Cardiac fibroblast (primary cell): ENCODE measurements at places on chromosomes 2 and 18.

- no peak for DNase-seq
These were observed 105.6 kb downstream of the CSRNP3 start for GRCh38 chr2:165575044-165575615.

- no peak for DNase-seq
These were observed 88.6 kb downstream of the ZBTB7C start for GRCh38 chr18:48320639-48320945.

DNA sequence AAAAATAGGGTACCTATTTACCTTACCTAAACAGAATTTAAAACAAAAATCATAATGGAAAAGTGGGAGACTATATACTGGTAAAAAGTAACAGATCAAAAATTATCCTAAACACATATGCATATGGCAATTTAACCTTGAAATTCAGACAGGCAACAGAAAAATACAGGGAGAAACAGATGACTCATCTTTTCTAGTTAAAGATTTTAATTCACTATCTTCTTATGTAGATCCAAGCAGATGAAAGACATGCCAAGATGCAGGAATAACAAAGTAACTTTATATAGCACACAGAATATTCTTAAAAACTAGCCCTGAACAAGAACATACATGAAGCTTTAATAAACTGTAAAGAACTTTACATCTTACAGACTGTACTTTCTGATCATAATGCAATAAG is 30.9 kb downstream of the PRPF40A start:
- no peak for DNase-seq

DNA sequence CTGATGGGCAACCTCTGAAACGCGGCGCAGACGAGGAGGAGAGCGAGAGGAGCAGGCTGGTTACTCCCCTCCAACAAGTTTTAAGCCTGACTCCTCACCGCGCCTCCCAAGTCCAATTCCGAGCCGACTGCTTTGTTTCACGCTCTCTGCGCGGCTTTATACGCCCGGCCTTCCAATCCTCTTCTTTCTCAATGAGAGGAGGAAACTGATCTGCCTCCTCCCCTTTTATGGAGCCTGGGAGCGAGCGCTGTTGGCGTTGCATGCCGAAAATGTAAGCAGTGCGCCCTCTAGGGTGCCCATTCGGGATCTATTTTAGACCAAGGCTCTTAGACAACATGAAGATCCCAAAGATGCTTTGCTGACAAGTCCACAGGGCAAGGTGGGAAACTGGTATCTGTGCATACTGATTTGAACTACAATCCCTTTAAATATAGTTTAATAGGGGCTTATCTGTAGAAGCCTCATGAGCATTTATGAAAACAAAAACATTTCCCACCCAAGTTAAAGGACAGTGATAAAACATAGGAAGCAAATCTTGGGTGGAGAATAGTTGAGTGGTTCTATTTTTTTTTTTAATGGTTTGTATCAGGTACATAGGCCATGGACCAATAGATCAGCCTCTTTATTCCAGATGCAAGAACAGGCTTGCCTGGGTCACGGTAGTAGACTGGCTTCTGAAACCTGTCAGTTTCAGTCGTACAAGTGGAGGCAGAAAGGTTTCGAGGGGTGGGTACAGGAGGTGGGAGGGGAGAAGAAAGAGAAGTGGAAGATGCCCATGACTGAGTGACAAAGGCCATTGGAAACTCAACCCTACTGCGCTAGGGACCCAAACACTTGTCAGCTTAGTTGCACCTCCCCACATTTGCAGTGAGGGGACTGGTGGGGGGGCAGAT is at the start of gene RND3:
TSS of gene RND3 (minus strand) at position 131 of the 893 bp plus-strand sequence. CDS start 250 bp downstream, outside the sequence.
- peak; percentile 100 for DNase-seq

DNA sequence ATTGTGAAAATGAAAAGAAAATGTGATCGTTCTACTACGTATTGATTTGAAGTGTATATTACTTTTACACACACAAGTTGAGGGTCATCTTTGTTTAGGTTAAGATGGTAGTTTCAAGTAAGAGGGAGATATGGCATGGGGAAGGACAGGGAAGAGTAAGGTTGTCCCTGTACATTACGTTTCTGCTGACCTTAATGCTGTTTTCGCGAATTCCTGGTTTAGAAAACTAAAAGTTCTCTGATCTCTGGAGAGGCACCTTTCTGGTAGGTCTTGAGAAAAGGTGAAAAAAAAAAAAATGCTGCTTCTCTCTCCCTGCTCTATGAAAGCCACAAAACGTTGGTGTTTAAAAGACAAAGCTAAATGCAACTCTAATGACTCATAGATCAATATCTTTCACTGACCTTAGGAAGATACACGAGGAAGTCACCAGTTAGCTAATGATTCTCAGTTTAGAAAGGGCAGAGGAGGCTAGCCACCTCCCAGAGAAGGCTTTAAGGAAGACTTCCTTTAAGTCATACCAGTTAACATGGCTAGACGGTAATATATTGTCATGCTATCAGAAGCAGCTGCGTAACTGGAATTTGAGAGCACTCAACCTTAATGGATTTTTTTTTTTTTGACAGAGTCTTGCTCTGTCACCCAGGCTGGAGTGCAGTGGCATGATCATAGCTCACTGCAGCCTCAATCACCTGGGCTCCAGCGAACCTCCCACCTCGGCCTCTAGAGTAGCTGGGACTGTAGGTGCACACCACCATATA is 13.2 kb downstream of the TXNDC2 start:
- DNase-seq, result peak; percentile 33

DNA sequence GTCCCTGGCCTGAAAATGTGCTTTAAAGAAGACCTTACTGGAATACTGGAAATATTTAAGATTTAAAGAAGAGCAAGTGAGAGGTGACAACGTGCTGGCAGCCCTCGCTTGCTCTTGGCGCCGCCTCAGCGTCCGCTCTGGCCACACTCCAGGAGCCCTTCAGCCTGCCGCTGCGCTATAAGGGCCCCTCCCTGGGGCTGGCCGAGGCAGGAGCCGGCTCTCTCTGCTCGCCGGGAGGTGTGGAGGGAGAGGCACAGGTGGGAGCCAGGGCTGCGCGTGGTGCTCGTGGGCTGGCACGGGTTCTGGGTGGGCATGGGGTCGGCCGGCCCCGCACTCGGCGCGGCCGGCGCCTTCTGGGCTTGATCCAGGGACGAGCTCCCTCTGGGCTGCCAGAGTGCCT is 2.9 kb upstream of the COQ10B start:
- no peak for DNase-seq

DNA sequence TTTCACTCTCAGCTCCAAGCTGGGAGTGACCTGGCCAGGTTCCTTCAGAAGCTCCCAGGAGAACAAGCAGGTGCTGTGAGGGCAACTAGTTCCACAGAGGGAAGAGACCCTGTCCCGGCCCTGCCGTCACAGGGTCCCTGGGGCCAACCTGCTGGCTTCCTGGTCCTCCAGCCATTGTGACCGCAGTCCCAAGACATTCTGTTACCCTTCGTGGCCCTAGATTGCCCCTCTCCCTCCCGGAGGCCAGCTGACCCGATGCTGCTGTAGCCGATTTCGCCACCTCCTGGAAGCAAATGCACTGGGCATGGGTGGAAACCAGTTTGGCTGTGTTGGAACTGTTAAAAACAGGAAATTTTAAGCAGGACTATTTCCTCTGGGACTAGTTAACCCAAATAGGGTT is 55.4 kb downstream of the EPAS1 start:
- DNase-seq, result peak; percentile 36

- no peak for DNase-seq
These were observed 28.9 kb downstream of the MARCHF4 start for GRCh38 chr2:216343221-216343980.

- DNase-seq, result no peak
These were observed 51.0 kb upstream of the SERPINB2 start for GRCh38 chr18:63836456-63836855.

DNA sequence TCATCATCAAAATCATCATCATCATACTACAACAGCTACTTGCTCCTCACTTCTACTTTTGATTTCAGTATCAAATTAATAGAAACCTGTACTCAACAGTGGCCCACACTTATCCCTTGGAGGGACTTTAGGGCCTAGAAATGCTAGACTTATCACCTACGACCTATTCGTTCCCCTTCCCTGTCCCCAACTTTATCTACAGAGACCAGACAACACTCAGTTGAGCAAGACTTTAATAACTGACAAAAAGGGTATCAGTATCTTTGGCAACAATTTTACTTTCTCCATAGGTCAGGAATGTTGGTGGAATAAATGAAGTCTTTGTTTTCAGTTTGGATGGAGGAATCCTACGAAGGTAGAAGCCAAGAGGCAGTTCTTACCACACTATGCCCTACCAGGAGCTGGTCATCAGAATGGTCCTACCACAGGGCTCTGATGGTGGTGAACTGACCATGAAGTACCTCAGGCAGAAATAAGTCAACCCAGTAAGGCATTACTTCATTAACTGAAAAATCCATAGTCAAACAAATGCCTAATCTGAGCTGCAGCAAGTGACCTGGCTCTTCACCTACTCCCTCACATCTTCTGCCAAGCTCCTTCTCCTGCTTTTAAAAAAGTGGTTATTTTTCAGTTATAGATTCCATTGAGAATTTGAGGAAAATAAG is 26.6 kb downstream of the MBD2 start:
- DNase-seq, result no peak

DNA sequence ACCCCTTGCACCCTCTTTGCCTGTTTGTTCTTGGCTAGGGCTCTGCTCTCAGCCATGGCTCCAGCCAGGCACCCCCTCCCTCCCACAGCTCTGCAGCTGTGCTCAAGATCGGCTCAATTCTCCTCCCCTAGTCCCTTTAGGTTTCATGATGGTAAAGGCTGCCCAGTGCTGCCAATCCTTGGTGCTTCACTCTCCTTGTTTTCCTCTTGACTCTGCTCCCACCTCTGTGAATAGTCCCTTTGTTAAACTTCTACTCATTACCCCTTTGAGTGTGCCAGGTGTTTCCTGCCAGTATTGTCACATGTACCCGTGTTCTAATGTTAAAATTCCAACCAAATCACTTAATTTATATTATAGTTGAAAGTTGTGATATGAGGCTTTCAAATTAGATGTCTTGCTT is 101.0 kb upstream of the CERS6 start:
- DNase-seq, result no peak

GRCh38 chr2:191369034-191369433 is 123.8 kb downstream of the MYO1B start:
- peak; percentile 38 for DNase-seq

- DNase-seq, result no peak
These were observed 23.2 kb upstream of the GORASP2 start for GRCh38 chr2:170905864-170906263.

DNA sequence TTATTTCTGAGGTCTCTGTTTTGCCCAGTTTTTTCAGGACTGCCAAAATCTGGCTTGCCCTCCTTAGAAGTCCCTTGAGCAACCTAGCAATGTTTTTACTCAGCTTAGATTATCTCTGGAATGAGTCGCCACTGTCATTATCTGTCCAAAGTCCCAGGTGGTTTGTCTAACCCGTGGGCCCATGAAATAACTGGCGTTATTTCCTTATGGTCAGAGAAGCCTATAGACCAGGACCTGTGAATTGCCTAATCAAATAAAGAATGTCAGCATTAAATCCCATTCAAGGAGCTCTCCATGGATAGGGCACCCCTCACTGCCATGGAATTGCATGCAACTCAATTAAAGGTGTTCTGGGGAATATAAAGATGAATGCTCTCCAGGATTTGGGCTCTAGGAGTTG is 373.9 kb downstream of the SETBP1 start:
- DNase-seq, result no peak

DNA sequence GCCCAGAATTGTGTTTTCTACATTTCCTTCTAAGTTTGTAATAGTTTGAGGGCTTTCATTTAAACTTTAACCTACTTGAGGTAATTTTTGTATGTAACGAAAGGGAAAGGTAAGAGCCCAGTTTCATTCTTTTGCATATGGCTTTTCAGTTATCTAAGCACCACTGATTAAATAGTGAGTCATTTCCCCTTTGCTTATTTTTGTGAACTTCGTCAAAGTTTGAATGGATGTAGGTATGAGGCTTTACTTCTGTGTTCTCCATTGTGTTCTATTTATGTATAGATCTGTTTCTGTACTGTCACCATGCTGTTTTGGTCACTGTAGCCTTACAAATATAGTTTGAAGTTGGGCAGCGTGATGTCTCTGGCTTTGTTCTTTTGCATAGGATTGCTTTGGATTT is 944.8 kb upstream of the CNTNAP5 start:
- peak; percentile 40 for DNase-seq

- DNase-seq, result no peak
These were observed 57.8 kb upstream of the KIF5C start for GRCh38 chr2:148817210-148817708.

DNA sequence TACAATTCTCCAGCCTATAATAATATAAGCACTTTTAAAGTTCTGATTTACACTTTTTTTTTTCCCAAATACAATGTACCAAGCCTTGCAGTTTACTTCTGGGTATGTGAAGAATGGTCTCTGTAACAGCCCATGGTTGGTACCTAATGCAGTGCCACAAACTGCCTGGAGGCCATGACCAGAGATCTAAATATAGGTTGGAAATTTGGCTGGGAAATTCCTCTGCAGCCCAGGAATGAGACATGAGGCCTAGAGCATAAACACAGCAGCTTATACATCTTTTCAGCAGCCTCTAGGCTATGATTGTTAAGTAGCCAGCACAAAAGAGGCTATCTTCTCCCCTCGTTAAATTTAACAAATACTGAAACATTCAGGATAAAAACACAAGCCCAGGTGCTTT is 432.0 kb upstream of the FAM98A start:
- DNase-seq, result no peak

GRCh38 chr2:26011990-26012856 is 21.7 kb upstream of the RAB10 start:
- DNase-seq, result peak; percentile 54

GRCh38 chr2:220191031-220191430 is 563.6 kb downstream of the SLC4A3 start:
- no peak for DNase-seq

GRCh38 chr2:96245609-96246390 is 20.0 kb downstream of the TMEM127 start:
- DNase-seq, result peak; percentile 69

DNA sequence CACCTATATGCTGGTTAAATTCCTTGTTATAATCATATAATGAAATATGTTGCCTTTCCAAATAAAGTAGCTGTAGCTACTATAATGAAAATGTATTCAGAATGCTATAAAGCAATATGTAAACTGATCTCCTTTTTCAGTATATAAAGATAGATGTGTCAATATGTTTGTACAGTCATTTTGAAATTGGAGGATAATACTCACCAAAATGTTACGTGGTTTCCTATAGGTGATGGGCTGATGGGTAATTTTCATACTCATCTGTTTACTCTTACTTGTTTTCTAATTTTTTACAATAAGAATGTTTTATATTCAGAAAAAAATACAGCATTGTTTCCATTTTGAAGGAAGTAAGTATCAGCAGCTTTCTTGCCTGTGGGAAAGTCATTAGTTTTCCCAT is 70.2 kb downstream of the PRKRA start:
- DNase-seq, result no peak

DNA sequence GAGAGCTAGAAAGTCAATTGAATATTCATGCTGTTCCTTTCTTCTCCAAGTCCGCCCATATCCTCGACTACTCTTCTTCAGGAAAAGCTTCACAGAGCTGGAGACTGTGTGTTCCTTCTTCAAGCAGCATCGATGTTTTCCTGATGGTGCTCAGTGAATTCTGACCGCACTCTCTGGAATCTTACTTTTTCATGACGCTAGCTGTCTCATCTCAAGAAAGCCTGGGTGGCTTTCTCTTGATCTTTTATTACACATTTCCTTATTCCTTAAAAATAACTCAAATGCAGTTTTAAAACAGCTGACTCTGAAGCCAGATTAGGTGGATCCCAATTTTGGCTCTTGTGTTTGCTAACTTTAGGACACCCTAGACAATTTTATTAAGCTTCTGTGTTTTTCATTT is 1245.1 kb upstream of the LRRTM1 start:
- no peak for DNase-seq

GRCh38 chr2:190759749-190760213 is 110.9 kb downstream of the NAB1 start:
- DNase-seq, result peak; percentile 88

GRCh38 chr2:56801214-56801613 is 617.4 kb downstream of the CCDC85A start:
- no peak for DNase-seq

GRCh38 chr18:10047237-10047636 is 133.4 kb downstream of the VAPA start:
- DNase-seq, result no peak
